Heart left ventricle (tissue), 16 donors: ENCODE measurements at places on chromosomes 2 and 18.

- peak; percentile 77 for DNase-seq
These were observed 18.2 kb upstream of the TMEM247 start for GRCh38 chr2:46461011-46461674.

GRCh38 chr2:168831662-168832061 lies 29.2 kb downstream of the NOSTRIN start:
- no peak for DNase-seq

GRCh38 chr2:180033993-180034894 lies 27.1 kb upstream of the CWC22 start:
- DNase-seq: no peak

- no peak for DNase-seq
These were observed 1.2 kb upstream of the PER2 start for GRCh38 chr2:238289574-238289973.
